ENCODE measurements at places on chromosomes 7 and 10. TPM values are rescaled to one million over a fixed set of nuclear protein-coding genes. Genes with fewer than 3 reads are reported as not detected.

The PDE6C gene
- not detected for total RNA-seq

The TMEM209 gene
- 45.6 TPM for total RNA-seq

The ASZ1 gene
- not detected for total RNA-seq

The EMX2 gene
- total RNA-seq, result not detected

The CFAP70 gene
- 0.59 TPM for total RNA-seq

The IFRD1 gene
- total RNA-seq, result 54.5 TPM

The TFEC gene
- not detected for total RNA-seq

The RET gene
- total RNA-seq, result 0.47 TPM

The ZNF786 gene
- 4.0 TPM for total RNA-seq

- no peak overlapping the region for H3K27ac ChIP-seq
- H3K4me1 ChIP-seq, result no peaks in the 10 kb centered on the region
- DNase-seq, result no peak
- no peak overlapping the region for H3K4me3 ChIP-seq
- H3K36me3 ChIP-seq, result no peaks in the 10 kb centered on the region
- H3K27me3 ChIP-seq, result no peaks in the 10 kb centered on the region
These were observed 173.9 kb downstream of the ELFN1 start for GRCh38 chr7:1843921-1844335.

DNA sequence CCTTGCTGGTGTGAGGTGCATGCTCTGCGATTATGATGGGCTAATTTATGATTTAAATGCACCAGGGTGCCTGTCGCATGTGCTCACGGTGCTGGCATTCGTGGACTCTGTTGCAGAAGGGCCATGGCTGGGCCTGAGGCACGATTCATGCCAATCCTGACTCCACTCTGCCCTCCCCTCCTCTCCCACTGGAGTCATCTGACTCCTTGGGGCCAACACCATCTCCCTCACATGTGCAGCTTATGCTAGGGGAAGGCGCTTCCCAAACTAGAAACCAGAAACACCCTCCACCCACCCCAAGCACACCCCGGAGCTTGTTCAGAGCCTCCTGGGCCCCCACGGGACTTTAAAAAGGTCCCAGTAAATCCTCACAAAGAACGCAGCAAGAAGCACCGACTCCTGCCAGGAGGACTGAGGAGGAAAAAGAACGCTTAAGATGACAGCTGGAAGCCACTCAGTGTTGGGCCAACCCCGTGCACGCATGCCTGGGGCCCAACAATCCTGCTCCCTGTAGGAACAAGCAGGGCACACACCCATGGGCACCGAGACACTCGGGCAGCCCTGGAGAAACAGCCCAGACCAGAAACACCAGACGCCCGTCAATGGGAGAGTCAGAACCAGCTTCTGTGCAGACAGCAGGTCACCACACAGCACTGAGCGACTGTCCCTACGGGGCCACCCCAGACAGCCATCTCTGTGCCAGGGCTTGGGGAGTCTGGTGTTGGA lies 14.1 kb downstream of the BRI3 start:
- H3K27ac ChIP-seq, result no peak overlapping the region
- H3K36me3 ChIP-seq, result peaks cover 2% of the 10 kb centered on the region

- H3K27me3 ChIP-seq, result no peaks in the 10 kb centered on the region
- H3K4me1 ChIP-seq, result no peaks in the 10 kb centered on the region
- no peak overlapping the region for H3K4me3 ChIP-seq
- no peak for DNase-seq
- H3K27ac ChIP-seq, result no peak overlapping the region
These were observed 276.5 kb downstream of the MAGI2 start for GRCh38 chr7:79176859-79177477.

- H3K27ac ChIP-seq, result no peak overlapping the region
- H3K27me3 ChIP-seq, result peaks cover 11% of the 10 kb centered on the region
- DNase-seq, result no peak
- no peaks in the 10 kb centered on the region for H3K4me1 ChIP-seq
These were observed 48.5 kb upstream of the KCNMA1 start for GRCh38 chr10:77686096-77686495.

GRCh38 chr10:20644421-20644820 lies 252.7 kb downstream of the NEBL start:
- H3K4me3 ChIP-seq, result no peak overlapping the region
- H3K27ac ChIP-seq, result no peak overlapping the region
- H3K4me1 ChIP-seq, result no peaks in the 10 kb centered on the region
- no peaks in the 10 kb centered on the region for H3K27me3 ChIP-seq
- no peak for DNase-seq
- H3K36me3 ChIP-seq, result no peaks in the 10 kb centered on the region

- H3K4me1 ChIP-seq, result no peaks in the 10 kb centered on the region
- DNase-seq, result no peak
- no peak overlapping the region for H3K27ac ChIP-seq
- no peaks in the 10 kb centered on the region for H3K36me3 ChIP-seq
These were observed 66.9 kb downstream of the NXPH1 start for GRCh38 chr7:8500286-8500685.

GRCh38 chr7:44967571-44968446 lies 11.0 kb downstream of the MYO1G start:
- H3K27ac ChIP-seq, result peak overlapping the region; percentile 56
- no peak overlapping the region for H3K4me3 ChIP-seq
- peaks cover 12% of the 10 kb centered on the region for H3K4me1 ChIP-seq
- no peaks in the 10 kb centered on the region for H3K27me3 ChIP-seq
- peak; percentile 10 for DNase-seq

All from activated CD8-positive, alpha-beta T cell treated with anti-CD3 and anti-CD28 coated beads for 36 hours (primary cell).